ENCODE measurements at places on chromosomes 3 and 15. TPM values are rescaled to one million over a fixed set of nuclear protein-coding genes. Genes with fewer than 3 reads are reported as not detected.

MRPL3 gene
- total RNA-seq: 82.8 TPM

LMAN1L gene
- under 0.01 TPM for total RNA-seq

FYTTD1 gene
- total RNA-seq: 41.3 TPM

RPL4 gene
- total RNA-seq: 3,002 TPM

EFCC1 gene
- not detected for total RNA-seq

MNS1 gene
- total RNA-seq: 2.2 TPM

SEC62 gene
- total RNA-seq: 31.5 TPM

ACAP2 gene
- 121 TPM for total RNA-seq

HGD gene
- under 0.01 TPM for total RNA-seq

CYP1A2 gene
- not detected for total RNA-seq

NRG4 gene
- not detected for total RNA-seq

APBA2 gene
- total RNA-seq: 8.8 TPM

CCDC54 gene
- total RNA-seq: not detected

FAM3D gene
- total RNA-seq: not detected

EXD1 gene
- not detected for total RNA-seq

GRM7 gene
- total RNA-seq: not detected

EPHA3 gene
- 12.7 TPM for total RNA-seq

CHRD gene
- 0.29 TPM for total RNA-seq

CADM2 gene
- total RNA-seq: 0.29 TPM

SKIC8 gene
- 62.6 TPM for total RNA-seq

CFAP161 gene
- total RNA-seq: under 0.01 TPM

PIERCE2 gene
- total RNA-seq: 5.3 TPM
